Activated T-cell treated with anti-CD3 and anti-CD28 coated beads, Interleukin-2, amount 50 U/mL, for 72 hours (primary cell): ENCODE measurements at places on chromosomes 2 and 18. TPM values are rescaled to one million over a fixed set of nuclear protein-coding genes. Genes with fewer than 3 reads are reported as not detected.

GRCh38 chr2:169280502-169280901, 81.8 kb downstream of the LRP2 start:
- H3K4me3 ChIP-seq: no peak overlapping the region
- H3K27ac ChIP-seq: no peak overlapping the region
- no peak for DNase-seq

DNA sequence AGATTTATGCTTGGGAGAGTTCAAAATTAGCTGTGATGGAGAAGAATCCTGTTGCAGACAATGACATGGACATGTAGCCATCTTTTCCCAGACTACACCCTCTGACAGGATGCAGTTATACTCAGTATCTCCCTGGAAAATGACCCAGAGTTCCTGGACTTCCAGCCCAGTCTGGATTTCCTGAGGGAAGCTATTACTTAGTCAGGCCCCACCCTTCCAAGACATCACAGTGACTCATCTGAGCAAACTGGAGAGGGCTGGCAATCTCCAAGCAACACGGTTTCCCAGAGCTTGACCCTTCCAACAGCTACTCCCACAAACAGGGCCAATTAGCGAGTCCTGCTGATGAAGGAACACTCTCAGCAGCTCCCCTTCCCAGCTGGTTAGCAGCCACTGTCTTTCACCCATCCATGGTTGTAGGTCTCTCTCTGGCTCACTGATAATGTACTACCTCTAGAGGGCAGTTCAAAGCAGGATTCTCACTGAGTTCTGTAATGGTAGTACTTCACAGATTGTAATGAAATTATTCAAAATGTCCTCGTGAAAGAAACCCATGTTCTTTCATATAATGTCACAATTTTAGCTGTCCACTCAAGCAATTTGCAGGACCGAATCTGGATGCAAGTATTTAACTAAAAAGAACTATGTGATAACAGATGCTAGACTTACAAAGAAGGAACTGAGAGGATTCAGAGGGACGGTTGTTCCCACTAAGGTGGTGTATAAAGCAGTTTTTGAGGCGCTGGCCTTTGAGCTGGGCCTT, 110.2 kb downstream of the MDH1 start:
- no peaks in the 10 kb centered on the region for H3K36me3 ChIP-seq
- no peak for DNase-seq
- no peak overlapping the region for H3K27ac ChIP-seq
- H3K27me3 ChIP-seq: no peaks in the 10 kb centered on the region

DNA sequence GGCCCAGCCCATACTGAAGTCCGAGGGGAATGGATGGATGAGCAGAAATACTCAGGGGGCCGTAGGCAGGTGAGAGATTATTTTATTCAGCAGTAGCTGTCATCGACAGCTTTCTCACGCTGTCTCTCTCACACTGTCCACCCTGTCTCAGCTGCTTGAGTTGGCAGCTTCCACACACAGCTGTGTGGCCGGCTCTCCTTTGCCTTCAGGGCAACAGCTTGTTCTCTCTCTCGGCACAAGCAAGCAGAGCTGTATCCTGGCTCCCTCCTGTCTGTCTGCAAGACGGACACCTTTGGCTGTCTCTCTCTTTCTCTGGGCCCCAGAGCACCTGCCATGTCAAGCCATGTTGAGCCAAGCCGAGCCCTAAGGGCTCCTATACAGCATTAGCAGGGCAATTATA, 9.8 kb upstream of the PAPOLG start:
- peaks cover 11% of the 10 kb centered on the region for H3K4me1 ChIP-seq
- no peaks in the 10 kb centered on the region for H3K36me3 ChIP-seq
- no peak overlapping the region for H3K27ac ChIP-seq
- H3K4me3 ChIP-seq: no peak overlapping the region

- no peak overlapping the region for H3K4me3 ChIP-seq
- peaks cover 10% of the 10 kb centered on the region for H3K4me1 ChIP-seq
- H3K36me3 ChIP-seq: no peaks in the 10 kb centered on the region
- H3K27me3 ChIP-seq: no peaks in the 10 kb centered on the region
Measured at GRCh38 chr2:232436381-232437194, 19.4 kb upstream of the ALPI start.

DNA sequence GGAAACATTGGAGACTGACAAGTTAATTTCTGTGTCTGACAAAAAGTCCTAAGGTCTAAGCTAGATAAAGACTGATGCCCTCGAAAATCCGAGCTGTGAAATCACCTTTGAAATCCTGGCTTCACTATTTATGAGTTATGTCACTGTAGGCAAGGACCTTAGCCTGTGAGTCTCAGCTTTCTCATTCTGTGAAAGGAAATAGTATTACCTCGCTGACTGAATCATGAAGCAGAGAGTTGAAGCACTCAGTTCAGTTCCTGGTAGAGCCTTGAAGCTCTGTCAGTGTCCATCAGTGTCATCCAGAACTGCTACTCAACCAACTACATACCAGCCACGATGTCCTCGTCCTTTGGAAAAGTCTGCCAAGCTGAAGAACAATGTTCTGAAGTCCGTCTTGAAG, 1025.6 kb upstream of the GYPC start:
- no peaks in the 10 kb centered on the region for H3K27me3 ChIP-seq
- H3K27ac ChIP-seq: no peak overlapping the region
- H3K4me3 ChIP-seq: no peak overlapping the region
- no peak for DNase-seq

DNA sequence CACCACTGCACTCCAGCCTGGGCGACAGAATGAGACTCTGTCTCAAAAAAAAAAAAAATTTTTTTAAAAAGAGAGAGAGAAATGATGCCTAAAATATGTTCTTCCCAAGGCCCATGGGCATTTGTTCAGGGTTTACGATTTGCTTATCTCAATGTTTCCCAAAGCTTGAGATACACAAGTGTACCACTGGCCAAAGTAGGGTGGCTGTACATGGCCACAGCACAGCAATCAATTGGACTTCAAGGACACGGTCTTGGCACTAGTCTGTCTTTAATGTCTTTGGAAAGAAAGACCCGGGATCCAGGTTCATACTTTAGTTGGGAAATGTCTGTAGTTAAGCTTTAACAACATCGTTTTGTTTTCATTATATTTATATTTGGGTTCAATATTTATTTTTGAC, 9.5 kb upstream of the CATIP start:
- H3K4me1 ChIP-seq: no peaks in the 10 kb centered on the region
- peaks cover 9% of the 10 kb centered on the region for H3K36me3 ChIP-seq
- no peak for DNase-seq
- no peak overlapping the region for H3K4me3 ChIP-seq
- no peaks in the 10 kb centered on the region for H3K27me3 ChIP-seq

- peaks cover 6% of the 10 kb centered on the region for H3K36me3 ChIP-seq
- no peak for DNase-seq
- H3K27ac ChIP-seq: no peak overlapping the region
- H3K4me1 ChIP-seq: peaks cover 24% of the 10 kb centered on the region
Measured at GRCh38 chr2:7837237-7837760, 844.6 kb upstream of the ID2 start.

- peak overlapping the region; percentile 50 for H3K27ac ChIP-seq
- H3K36me3 ChIP-seq: peaks cover 10% of the 10 kb centered on the region
- no peaks in the 10 kb centered on the region for H3K27me3 ChIP-seq
- DNase-seq: no peak
- H3K4me1 ChIP-seq: peaks cover 56% of the 10 kb centered on the region
Measured at GRCh38 chr18:69978732-69979715, 31.4 kb upstream of the CD226 start.

- peaks cover 1% of the 10 kb centered on the region for H3K36me3 ChIP-seq
- H3K4me3 ChIP-seq: no peak overlapping the region
- peaks cover 40% of the 10 kb centered on the region for H3K4me1 ChIP-seq
Measured at GRCh38 chr2:143726151-143726845, 597.1 kb downstream of the ARHGAP15 start.

- no peak for DNase-seq
- H3K27me3 ChIP-seq: peaks cover 32% of the 10 kb centered on the region
- no peak overlapping the region for H3K4me3 ChIP-seq
- H3K36me3 ChIP-seq: no peaks in the 10 kb centered on the region
Measured at GRCh38 chr2:100334929-100335328, 12.6 kb upstream of the LONRF2 start.

- peaks cover 16% of the 10 kb centered on the region for H3K27me3 ChIP-seq
- H3K27ac ChIP-seq: no peak overlapping the region
- peaks cover 2% of the 10 kb centered on the region for H3K36me3 ChIP-seq
- H3K4me3 ChIP-seq: no peak overlapping the region
- no peaks in the 10 kb centered on the region for H3K4me1 ChIP-seq
Measured at GRCh38 chr2:238169048-238169707, 10.4 kb downstream of the ERFE start.

Gene ALLC
- not detected for total RNA-seq

Gene EGR4
- total RNA-seq: 2.1 TPM
